Lung (tissue), 17 donors: ENCODE measurements at places on chromosomes 13 and 19. TPM values are rescaled to one million over a fixed set of nuclear protein-coding genes. Genes with fewer than 3 reads are reported as not detected.

Gene LRFN3
- polyA plus RNA-seq: 8.9 TPM

Gene CEACAM8
- 0.06 TPM for polyA plus RNA-seq

Gene ADPRHL1
- polyA plus RNA-seq: 1.2 TPM

Gene CEACAM1
- polyA plus RNA-seq: 3.6 TPM

Gene CBY2
- not detected for polyA plus RNA-seq

Gene KRTDAP
- 0.49 TPM for polyA plus RNA-seq

Gene CYP4F2
- not detected for polyA plus RNA-seq

Gene LENG9
- polyA plus RNA-seq: 4.6 TPM

Gene KLK11
- polyA plus RNA-seq: 23.6 TPM

Gene RDH8
- polyA plus RNA-seq: not detected

Gene SBK3
- polyA plus RNA-seq: not detected

Gene SMIM24
- polyA plus RNA-seq: 0.10 TPM

Gene ZNF547
- 1.6 TPM for polyA plus RNA-seq

Gene SHANK1
- 0.24 TPM for polyA plus RNA-seq

Gene SPACA6
- polyA plus RNA-seq: 9.8 TPM

Gene POU2F2
- 1.9 TPM for polyA plus RNA-seq

Gene EPSTI1
- 20.1 TPM for polyA plus RNA-seq

Gene MAP2K2
- 181 TPM for polyA plus RNA-seq

Gene EEF2
- 994 TPM for polyA plus RNA-seq

Gene HCN2
- polyA plus RNA-seq: 0.04 TPM

Gene CLIP3
- 2.5 TPM for polyA plus RNA-seq

Gene ZNF567
- 2.4 TPM for polyA plus RNA-seq

Gene ZNF211
- 6.5 TPM for polyA plus RNA-seq

Gene CEBPA
- 20.4 TPM for polyA plus RNA-seq

Gene ZNF20
- 2.2 TPM for polyA plus RNA-seq

Gene FFAR3
- 20.9 TPM for polyA plus RNA-seq

Gene SHC2
- 23.1 TPM for polyA plus RNA-seq

Gene OR7A5
- not detected for polyA plus RNA-seq

Gene FBXO46
- polyA plus RNA-seq: 8.3 TPM

Gene ZNF486
- polyA plus RNA-seq: 2.7 TPM

Gene IGFL1
- not detected for polyA plus RNA-seq
